ENCODE measurements at places on chromosomes 6 and 20.

- no peak for DNase-seq
Measured at GRCh38 chr6:44923444-44923843, 404.7 kb upstream of the RUNX2 start.

- no peak for DNase-seq
Measured at GRCh38 chr20:8646033-8646441, 422.9 kb upstream of the PLCB4 start.

DNA sequence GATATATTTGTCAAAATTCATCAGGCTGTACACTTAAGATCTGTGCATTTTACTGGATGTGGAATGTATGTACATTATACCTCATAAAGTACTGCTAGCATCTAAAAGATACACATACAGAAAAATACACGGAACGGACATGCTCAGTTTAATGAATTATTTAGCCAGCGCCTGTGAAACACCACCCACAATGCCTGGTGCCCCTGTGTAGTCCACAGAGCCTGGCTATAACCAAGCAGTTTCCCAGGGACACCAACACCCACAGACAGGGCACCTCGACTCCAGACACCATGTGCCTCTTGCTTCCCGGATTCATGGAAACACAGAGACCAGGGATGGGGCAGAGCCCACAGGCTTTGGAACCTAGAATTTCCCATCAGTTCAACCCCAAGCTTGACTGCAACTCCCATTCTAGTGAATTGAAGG, 17.4 kb upstream of the ARMC12 start:
- DNase-seq = no peak

DNA sequence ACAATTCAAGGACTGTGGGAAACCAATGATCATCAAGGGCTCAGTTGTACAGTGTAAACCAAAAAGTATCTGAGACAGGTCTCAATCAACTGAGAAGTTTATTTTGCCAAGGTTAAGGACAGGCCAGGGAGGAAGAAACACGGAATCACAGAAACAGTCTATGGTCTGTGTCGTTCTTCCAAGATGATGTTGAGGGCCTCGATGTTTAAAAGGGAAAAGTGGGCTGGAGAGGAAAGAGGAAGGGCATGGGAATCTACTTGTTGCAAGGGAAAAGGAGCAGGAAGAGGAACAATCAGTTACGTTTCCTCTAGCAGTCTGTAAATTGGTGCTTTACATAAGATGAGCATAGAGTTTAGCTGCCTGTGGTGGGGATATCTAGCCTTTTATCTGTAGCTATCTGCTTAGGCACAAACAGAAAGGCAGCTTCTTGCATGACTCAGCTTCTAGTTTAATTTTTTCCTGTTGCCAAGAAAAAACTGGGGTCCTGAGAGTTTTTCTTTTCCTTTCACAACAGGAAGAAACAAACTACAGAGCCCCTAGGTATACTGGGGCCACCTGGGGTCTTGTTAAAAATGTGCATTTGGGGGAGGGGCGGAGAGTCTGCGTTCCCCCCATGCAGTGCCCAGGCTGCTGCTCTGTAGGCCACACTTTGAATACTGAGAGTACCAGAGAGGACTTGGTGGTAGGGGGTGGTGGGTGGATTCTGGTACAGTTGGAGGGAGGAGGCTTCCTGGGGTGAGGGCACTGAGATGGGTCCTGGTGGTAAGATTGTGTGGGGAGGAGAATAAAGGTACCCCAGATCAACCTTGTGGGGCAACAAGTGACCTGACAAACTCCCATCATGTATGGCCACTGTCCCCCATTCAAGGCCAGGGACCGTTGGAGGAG, 35.3 kb upstream of the EZR start:
- no peak for DNase-seq

DNA sequence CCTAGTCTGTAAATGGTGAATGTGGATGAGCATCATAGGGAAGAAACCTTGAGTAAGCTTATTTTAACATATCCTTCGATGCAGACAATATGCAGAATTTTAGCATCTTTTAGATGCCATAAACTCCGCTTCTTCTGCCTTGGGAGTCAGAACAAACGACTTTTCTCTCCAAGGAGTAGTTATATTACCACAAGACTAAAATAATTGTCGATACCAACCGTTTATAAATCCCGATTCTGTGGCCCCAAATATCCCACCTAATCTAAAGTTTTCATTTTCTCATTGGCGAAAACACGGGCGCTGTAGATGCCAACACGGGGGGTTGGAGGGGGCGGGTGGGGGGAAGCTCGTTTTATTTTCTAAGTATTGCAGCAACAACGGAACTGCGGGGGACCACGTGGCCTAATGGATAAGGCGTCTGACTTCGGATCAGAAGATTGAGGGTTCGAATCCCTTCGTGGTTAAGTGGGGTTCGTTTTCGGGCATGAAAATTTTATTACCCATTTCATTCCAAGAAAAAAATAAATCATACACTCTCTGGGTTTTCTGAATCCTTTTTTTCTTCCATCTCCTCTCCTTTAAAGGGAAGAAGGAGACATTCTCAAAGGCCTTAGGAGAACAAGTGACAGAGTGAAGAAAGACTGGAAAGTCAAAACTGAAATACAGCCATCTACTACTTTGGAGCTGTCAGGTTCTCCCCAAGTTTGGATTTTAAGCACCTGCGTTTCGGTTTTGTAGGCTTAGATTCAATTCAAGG, 65.5 kb upstream of the BTN3A2 start:
- DNase-seq = no peak

DNA sequence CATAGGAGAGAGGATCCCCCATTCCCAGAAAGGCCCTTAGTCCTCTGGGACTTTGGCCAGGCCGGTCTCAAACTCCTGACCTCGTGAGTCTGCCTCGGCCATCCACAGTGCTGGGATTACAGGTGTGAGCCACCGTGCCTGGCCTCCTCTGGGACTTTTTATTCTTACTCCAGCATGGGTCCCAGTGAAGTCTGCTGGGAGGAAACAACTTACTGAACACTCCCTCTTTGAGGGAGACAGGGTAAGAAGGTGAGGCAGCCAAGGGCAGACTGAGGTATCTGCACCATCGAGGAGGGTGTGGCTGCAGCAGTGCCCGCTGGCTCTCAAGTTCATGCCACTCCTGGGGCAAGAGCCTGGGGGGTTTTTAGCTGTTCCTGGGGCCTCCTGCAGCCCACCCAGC, 2.4 kb downstream of the BAK1 start:
- DNase-seq = no peak

GRCh38 chr6:71533939-71534379, 245.3 kb downstream of the OGFRL1 start:
- no peak for DNase-seq

DNA sequence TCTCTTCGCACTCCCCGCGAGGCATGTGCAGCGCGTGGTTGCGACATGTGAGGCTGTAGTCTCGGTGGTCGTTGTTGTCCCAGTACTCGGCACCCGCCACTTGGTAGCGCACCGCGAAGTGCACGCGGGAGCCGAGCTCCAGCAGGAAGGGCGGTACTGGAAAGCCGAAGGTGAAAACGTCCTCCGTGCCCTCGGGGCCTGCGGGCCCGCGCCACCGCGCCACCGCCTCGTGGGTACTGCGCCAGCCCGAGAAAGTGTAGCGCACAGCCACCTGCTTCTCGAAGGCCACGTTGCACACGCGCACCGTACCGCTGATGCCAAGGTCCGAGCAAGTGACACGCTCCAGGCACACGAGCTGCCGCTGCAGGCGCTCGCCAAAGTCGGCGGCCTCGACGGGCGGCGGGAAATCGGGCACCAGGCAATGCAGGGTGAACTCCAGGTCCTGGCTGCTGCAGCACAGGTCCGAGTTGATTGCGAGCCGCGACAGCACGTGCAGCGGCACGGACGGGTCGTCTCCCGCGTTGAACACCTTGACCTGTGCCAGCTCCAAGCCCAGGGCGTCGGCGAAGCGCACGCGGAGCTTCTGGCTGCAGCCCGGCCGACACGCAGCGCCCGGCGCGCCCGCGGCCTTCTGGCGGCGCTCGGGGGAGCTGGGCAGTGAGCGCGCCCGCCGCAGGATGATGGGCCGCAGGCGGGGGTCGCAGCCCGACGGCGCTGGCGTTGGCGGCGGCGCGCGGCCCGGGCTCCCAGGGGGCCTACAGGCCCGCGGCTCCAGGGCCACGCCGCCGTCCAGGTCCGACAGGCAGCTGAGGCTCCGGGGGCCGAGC, 840 bp downstream of the PPP1R3D start:
- no peak for DNase-seq

DNA sequence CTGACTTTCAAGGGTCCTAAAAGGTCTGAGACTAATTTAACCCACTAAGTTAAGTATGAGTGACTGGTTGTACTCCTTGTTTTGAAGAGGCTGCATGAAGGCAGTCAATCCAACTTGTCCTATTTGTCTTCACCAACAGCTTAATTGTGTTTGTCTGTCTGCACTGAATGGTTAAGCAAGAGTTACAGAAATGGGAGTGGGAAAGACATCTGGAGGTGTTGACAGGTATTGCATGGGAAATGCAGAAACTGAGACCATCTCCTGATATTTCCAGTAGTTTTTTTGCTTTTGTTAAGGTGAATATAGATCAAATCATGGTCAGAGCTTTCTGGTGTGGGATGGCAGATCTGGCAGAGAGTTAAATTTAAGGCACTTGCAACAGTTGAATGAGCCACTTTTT, 6.5 kb downstream of the FUT9 start:
- no peak for DNase-seq

GRCh38 chr6:158737710-158738615, 81.2 kb downstream of the EZR start:
- DNase-seq = no peak

- no peak for DNase-seq
Measured at GRCh38 chr6:165889636-165890403, 226.8 kb upstream of the PDE10A start.

DNA sequence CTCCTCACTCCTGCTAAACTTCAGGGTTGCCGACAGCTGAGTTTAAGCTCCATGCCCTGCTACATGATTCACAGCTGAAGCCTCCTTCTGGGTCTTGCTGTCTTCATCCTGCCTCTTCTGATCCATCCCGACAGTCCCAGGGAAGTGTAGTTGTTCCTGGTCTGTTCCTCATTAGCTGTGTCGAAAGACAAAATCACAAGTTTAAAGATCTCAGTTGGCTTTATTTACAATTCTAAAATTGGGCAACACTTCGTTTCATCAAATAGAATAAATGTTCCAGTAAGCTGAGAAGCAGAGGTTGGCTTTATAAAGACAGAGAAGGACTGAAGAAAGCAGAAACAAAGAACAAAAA, 4.1 kb upstream of the SLC2A10 start:
- DNase-seq = no peak

DNA sequence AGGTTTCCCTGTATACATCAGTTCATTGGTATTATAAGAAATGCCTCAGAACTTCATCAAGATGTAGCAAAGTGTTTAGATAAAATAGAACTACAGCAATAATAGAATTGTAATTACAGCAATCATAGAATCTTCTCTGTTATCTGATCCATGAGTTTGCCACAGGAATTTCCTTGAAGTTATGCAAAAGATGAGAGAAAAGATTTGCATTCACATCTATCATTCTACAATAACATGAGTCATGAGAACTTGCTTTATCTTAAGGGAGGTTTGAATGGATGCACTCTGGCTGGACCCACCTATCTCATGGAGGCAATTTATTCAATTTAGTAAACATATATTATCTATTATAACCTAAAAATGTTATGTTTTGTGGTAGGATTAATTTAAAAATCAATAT, 329.8 kb upstream of the EPHA7 start:
- DNase-seq = no peak

- no peak for DNase-seq
Measured at GRCh38 chr6:17790489-17790888, 83.8 kb upstream of the NUP153 start.

GRCh38 chr20:2005831-2006426, 12.1 kb upstream of the PDYN start:
- no peak for DNase-seq

DNA sequence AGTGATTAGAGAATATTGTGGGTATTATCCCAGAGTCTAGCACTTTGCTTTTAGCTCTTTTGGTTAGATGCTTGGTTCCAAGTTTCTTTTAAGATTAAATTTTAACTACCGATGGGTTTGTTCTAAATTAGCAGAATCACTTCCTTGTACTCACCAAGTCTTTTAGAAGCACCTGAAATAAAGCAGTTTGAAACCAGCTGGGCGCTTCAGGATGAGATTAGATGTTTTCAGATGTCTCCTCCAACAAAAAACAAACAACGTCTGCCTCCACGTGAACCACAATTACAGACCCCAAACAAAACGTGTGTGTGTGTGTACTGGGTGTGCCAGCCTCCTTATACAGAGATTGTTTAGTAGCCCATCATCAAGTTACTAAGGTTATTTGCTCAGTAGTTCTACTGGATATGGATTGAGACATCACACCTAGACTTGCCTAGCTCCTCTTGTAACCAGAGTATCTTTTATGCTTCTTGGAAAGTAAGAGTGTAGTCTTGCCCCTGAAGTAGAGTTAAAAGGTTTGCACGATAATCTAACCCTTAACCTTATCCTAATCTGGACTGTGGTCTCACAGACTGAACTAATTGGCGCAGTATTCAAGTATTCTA, 2.3 kb downstream of the DSTN start:
- DNase-seq = no peak

DNA sequence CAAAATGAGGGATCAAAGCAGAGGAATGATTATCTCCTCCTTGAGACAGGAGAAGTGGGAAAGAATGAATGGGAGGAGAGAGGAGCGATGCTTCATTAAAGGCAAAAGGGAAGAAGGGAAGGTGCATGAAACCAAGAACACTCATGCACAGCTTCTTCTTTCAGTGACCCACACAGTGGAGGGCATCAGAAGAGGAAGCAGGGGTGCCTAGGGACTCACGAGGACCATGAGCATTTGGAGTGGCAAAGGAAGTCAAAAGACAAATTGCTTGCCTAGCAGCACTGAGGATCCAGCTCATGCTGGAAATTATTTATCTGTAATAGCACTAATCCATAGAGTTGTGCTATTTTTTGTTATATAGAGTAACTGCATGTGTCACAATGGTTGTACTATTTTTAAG, 66.1 kb downstream of the SMLR1 start:
- no peak for DNase-seq

- DNase-seq = no peak
Measured at GRCh38 chr20:23161968-23162696, 76.0 kb upstream of the CD93 start.

DNA sequence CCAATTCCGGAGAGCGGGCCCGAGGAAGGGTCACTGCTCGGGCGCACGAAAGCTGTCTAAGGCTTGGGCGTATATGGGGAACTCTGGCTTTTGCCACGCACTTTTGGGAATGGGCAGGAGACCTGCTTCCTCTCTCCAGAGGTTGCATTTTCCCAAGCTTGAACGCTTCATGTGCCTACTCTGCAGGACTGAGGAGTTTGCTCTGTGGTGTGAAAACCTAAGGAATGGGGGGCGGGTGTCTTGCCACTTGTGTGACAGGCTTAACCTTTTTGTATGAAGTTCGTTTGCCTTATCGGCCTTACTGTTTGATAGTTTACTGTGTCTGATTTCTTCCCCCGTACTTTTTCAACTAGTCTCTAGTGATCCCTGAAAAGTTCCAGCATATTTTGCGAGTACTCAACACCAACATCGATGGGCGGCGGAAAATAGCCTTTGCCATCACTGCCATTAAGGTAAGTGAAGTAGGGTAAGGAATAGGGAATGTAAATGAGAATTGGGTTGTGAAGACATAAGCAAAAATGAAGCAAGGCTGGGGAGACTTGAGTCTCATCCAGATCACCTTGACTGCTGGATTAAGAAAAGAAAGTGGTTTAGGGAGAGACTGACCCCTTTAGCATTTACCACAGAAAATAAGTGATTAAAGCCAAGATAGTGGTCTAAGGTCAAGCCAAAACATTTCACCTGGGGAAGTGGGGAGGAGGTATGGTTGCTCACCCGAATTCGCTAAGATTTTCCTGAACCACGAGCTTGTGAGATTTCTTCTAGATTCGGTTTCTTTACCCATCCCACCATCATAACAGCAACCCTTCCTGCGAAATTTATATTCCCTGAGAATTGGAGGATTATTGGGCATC, 627 bp downstream of the RPS18 start:
- no peak for DNase-seq
